ENCODE measurements at places on chromosomes 5 and 9.

DNA sequence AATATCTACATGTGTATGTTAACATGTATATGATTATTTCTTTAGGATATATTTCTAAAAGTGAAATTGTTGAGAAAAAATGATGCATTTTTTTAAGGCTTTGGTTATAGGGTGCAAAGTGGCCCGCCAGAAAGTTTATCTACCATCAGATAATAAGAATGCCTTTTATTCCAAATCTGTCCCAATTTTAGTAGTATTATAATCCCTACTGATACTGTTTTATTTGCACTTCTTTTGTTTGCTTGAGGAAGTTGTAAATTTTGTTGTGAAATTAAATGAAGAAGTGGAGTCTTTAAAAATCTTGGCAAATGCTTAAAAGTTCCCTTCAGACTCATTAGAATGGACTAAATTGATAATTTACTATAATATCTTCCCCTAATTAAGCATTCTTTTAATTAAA lies 73.0 kb downstream of the NIPBL start:
- no peak for DNase-seq

DNA sequence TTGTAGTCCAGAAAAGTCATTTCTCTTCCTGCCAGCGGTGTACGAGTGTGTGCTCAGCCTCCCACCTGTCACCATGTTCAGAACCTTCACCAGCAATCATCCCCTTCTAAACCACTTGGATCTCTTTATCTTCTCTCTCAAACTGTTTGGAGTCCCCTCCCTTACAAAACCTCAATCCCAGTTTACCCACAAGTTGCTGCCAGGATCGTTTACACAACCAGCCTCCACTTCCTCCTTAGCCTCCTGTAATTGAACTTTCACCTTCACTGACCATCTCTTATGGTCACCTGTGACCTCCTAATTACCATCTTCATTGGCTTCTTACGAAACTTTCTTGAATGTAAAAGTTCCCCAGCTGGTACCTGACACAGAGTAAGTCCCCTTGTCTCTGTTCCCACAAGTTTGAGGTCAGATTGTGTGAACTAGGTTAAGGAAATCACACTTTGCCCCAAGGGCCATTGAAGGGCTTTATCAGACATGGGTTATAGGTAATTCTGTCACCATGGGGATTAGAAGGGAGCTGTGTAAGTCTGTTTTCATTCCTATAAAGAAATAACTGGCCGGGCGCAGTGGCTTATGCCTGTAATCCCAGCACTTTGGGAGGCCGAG lies 20.0 kb downstream of the RNF44 start:
- no peak for DNase-seq

DNA sequence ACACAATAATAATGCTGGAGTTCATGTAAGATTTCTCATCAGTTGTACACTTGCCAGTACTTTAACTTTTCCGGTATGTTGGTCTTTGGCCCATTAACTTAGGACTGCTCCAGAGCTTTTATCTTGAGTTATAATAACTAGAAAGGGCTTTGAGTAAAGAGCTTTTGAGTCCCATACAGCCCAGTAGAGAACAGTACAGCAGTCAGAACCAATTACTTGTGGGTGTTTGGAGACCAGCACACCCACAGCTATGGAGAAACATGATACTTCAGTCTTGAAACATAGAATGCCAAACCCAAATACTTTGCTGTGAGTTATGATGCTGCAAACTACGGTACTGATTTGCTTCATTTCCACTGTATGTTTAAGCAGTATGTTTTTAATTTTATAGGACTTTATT lies 374.3 kb downstream of the CCDC171 start:
- DNase-seq: no peak

GRCh38 chr5:95842854-95843544 lies 20.5 kb upstream of the GLRX start:
- no peak for DNase-seq

DNA sequence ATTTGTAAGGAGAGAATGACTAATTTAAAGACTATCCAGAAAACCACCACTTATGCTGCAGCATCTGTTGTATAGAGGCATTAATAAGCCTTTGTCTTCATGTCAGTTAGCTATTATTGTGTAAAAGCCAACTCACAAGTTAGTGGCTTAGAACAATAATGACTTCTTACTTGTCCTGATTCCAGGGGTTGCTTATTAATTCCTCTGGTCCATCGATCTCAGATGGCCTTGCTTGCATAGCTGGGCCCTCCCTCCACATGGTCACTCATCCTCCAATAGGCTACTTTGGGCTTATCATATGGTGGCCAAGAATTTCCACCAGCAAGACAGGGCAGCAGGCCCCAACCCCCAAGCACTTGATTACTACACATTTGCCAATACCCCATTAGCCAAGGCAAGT lies 44.5 kb upstream of the STK32A start:
- DNase-seq: no peak

- DNase-seq: peak; percentile 61
Measured at GRCh38 chr9:36987891-36988290, 46.2 kb downstream of the PAX5 start.

DNA sequence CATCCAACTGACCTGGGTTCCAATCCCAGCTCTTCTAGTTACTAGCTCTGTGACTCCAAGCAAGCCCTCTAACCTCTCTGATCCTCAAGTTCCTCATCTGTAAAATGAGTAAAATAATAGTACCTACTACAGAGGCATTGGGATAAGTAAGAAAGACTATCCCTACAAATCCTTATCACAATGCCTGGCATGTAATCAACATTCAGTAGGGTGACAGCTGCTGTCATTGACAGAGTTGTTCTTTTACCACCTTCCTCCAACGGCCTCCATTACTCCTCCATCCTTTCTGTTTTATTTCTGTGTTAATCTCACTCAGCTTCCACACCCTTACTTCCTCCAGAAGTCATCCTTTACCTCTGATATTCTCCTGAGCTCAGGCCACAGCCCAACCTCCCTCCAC lies 40.4 kb downstream of the FGF1 start:
- DNase-seq: no peak

GRCh38 chr9:92740969-92741368 lies 23.7 kb downstream of the BICD2 start:
- DNase-seq: no peak

DNA sequence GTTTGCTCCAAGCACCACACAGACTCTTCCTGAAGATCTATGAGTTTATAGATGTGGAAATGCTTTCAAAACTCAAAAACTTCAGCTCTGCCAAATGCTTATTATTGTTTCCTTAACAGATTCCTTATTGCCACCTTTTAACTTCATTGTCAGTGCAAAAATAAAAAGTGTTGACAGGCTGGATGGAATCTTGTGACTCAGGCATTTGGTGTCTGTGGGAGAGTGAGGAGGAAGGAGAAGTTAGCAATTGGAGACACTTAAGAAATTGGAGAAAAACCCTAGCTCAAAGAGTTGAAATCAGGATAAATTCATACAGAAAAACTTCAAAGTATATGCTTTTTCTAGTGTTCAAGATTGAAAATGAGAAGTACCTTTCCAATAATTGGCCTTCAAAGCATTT lies 140.6 kb upstream of the PUM3 start:
- DNase-seq: no peak

DNA sequence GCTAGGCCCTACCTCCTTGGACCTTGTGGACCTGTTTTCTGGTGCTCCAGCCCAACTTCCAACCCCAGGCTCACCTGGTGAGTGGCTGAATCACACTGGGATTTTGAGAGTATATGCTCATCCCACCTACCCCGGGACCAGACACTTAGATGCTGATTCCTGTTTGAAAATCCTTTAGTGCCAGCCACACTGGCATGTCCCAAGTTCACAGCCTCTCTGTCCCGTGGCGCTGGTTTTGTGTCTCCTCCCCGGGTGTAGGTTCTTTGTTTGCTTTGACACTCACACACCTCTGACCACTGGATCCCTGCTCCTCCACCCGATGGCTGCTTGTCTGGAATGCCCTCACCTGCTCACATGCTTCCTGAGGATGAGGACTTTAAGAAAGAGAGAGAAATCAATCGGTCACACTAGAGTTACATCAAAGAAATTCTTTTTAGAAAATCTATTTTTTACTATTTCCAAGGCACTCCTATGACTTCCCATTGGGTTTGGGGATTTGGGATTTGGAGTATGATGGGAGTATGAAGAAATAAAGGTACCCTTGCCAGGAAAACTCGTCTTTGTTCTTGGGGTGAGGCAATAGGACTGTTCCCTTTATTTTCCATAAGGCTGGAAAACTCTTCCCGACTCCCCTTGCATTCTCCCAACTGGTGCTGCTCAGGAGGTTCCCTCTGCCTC lies 7.3 kb upstream of the SLC25A48 start:
- peak; percentile 57 for DNase-seq

- DNase-seq: no peak
Measured at GRCh38 chr5:107464416-107464815, 206.3 kb downstream of the EFNA5 start.

DNA sequence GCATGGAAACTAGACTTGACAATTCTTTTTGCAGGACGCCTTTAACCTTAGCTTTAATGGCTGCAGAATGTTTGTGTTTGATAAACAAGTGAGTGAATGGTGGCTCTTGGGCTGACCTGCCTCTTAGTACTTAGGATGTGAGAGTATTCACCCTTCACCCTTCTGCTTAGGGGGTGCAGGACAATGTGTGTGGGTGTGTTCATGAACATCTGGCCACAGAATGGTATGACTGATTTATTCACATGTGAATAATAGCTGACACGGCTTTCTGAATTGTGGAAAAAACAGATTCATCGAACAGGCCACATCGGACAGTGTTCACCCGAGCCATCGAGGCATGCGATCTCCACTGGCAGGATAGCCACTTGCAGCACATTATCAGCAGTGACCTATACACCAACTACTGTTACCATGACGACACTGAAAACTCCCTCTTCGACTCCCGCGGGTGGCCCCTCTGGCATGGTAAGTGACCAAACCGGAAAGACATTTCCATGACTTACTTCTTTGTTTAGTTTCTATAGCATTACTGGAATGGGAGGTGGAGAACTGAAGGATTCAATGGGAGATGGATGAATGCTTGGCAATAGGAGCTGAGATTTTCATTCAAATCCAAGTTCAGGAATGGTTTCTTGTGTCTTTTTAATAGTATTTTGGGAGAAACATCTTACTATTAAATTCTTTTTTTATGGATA lies 193.6 kb downstream of the ZSWIM6 start:
- no peak for DNase-seq

DNA sequence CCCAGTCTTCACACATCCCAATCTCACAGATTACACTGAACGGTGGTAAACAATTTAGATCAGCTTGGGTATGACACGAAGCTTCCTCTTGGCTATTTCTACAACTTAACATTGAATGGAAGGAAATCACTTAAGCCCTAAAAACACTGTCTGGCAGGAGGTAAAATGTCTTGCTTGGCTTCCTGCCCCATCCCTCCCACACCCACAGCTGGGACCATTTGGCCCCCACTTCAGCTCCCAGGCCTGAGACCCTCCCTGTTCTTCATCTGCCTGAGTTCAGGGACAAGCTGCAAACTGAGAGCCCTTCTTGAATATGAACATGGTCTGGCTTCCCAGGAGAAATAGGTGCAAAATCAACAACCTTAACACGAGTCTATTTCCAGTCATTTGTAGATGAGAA lies 3.4 kb upstream of the COL15A1 start:
- DNase-seq: no peak

DNA sequence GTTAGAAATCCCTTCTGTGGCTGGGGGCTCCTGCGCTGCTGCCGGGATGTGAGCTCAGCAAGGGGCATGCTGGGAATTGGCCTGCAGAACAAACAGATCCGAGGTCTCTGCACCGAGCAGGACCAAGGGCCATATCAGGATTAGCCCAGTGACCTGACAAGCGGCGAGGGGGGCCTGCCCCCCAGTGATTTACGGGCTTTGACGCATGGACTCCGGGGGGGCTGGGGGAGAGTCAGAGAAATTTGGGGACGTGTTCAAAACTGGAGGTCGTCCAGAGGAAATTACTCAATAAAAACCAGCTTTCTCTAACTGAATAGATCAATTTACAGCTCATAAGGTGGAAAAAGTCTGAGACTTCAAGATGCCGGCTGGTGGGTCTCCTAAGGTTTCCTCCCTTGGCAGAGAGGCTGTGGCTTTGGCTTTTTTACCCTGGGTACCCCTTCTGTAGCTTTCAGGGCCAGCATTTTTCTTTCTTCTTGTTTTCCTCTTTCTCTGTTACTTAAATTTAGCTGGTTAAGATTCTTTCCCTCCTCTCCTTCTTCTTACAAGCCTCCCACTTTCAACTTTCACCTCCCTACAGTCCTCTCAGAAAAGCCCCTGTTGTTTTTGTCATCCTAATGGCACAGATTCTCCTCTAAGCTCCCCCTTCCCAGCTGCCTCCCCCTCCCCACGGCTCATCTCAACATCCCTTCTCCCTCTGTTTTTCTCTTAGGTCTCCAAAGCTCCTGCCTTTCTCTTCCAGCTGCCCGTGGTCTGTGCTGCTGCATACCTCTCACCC lies 551.0 kb downstream of the CCDC171 start:
- DNase-seq: peak; percentile 86

DNA sequence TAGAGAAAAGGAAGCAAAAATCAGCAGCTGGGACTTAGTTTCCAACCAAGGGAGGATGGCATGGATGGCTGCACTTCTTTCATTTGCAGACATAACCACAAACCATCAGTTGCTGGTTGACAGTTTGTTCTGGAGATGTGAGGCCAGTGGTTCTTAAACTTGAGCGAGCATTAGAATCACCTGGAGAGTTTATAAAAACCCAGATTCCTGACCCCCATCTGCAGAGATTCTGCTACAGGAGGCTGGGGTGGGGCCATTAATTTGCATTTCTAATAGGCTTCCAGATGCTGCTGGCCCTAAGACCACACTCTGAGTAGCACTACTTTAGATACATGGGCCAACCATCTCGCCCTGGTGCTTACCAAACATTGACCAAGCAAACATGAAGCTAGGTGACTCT lies 60.8 kb downstream of the MARCHF3 start:
- DNase-seq: no peak

- no peak for DNase-seq
Measured at GRCh38 chr5:78566747-78567425, 81.7 kb downstream of the LHFPL2 start.

DNA sequence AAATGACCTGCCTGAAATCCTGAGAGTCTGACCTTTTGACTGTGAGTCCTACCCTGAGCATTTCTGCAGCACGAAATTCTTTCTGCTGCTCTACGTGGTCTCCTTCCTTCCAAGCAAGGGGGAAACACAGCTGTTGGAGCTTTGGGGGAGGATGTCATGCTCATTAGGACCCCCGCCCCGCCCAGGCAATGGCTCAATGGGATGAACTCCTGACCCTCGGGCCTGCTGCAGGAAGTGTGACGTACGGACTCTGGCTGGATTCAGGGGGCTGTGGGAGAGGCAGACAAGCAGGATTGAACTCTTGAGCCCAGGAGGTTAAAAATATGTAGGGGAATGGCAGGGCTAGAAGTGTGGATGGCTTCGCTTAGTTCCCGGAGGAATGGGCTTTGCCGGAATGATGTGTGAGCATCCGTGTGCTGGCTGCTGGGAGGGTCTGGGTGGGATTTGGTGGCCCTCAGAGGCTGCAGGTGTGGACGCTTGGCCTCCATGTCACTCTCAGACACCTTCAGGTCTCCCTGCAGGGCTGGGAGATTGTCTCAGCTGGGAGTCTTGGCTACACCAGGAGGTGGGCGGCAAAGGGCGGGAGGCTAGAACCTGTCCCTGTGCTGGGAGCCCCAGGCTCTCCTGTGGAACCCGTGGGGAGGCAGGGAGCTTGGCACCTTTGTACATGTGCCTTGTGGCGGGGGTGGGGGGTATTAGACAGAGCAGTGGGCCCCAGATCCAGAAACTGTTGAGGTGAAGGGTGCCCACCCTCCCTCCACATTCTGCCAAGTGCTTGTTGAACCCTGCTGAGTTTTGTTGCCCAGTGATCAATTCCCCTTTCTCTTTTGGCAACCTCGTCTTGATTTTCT lies 26.3 kb downstream of the STC2 start:
- no peak for DNase-seq

Data from posterior vena cava (tissue), 2 donors.